Fibroblast of pulmonary artery (primary cell): ENCODE measurements at places on chromosomes 6 and 20.

DNA sequence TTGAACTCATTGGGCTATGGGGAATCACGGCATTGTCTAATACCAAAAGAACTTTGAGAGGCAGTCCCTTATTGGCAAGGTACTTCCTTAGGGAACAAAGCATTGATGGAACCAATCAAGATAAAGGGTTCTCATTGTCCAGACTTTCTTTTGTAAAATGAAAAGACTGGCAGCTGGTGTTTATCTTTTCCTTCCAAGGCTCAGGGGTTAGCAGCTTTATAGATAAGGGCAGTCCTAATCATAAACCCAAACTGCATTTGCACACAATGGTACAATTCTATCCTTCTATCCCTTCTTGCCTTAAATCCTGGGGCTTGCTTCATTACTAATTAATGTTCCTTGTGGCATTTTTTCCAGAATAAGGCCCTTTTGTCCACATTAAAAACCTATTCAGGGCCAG, 28.6 kb downstream of the CDK19 start:
- DNase-seq, result no peak

- no peak for DNase-seq
Observed at GRCh38 chr6:43432009-43432945, 4.9 kb downstream of the ABCC10 start.

- DNase-seq, result no peak
Observed at GRCh38 chr20:13121840-13122515, 99.1 kb upstream of the ISM1 start.

DNA sequence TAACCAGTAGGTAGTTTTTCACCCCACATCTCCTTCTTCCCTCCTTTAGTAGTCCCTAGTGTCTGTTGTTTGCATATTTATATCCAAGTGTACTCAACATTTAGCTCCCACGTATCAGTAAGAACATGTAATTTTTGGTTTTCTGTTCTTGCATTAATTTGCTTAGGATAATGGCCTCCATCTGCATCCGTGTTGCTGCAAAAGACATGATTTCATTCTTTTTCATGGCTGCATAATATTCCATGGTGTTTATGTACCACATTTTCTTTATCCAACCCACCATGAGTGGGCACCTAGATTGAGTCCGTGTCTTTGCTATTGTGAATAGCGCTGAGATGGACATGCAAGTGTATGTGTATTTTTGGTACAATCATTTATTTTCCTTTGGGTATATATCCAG, 306.8 kb downstream of the NKAIN2 start:
- no peak for DNase-seq

DNA sequence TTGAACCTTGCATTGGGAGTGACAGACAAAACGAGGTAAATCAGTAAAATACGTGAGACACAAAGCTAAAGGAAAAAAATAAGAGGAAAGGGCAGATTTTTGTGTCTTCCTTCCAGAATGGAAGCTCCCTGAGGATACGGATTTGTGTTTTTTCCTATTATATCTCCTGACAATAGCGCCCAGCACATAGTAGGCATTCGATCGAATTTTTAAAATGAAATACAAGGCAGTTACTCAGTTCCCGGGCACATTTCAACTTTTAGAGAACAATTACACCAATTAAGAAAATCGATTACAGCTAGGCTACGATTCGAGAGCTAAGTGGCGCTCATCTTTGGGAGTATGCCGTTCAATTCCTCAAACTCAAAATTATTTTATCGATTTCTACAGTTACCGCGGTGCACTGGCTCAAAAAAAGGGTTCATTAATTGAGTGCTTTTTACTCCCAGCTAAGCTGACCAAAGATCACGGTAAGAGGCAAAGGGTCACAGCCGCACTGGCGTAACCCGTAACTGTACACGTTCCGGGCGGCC, 443 bp downstream of the RMND1 start:
- no peak for DNase-seq
